ENCODE measurements at places on chromosomes 12 and 14.

- DNase-seq, result no peak
These were observed 27.9 kb downstream of the CCNK start for GRCh38 chr14:99508896-99509629.

DNA sequence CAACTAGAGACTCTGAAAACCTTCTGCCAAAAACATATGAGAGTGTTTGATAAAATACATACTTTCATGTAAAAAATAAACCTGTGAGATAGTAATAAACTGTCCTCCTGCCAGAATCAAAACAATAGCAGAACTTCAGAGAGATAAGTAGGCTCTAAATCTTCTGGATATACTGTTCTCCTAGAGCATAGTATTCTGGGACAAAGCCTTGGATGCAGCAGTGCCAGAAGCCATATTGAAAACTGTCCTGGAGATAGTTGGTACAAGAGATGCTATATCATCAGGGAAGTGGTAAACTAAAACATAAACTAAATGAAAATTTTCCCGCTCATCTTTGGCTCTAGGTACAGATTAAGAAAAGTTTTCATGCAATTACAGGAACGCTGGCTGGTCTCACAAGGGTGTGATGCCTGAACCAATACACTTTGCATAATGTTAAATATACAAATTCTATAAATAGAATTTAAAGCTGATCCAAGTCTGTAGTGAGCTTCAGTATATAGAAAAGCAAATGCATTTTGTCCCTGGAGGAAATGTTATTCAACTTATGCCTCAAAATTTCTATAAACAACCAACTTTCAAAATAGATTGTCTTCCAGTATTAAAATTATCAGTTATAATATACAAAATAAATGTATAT, 355.6 kb downstream of the ADAMTS20 start:
- DNase-seq, result no peak

- no peak for DNase-seq
These were observed 151.8 kb upstream of the HMGA2 start for GRCh38 chr12:65672441-65672840.

DNA sequence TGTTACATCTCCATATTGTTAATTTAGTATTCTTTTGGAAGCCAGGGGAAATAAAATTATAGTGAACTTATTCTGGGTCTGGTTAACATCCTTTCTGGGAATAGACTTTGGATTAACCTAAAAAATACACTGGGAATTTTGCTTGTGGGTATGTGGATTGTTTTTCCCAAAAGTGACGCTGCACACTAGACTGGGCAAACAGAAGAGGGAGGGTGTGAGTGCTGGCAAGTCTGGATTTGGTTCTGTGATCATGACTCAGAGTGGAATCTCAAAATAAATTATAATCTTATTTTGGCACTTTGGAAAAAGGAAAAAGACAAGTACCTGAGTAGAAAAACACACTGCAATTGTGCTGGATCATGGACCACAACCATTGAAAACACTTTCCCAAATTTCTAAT, 15.2 kb upstream of the LUM start:
- DNase-seq, result no peak

GRCh38 chr12:55925870-55926737, 1.6 kb downstream of the PYM1 start:
- no peak for DNase-seq

- DNase-seq, result no peak
These were observed 47.5 kb upstream of the RIN3 start for GRCh38 chr14:92466059-92466458.

DNA sequence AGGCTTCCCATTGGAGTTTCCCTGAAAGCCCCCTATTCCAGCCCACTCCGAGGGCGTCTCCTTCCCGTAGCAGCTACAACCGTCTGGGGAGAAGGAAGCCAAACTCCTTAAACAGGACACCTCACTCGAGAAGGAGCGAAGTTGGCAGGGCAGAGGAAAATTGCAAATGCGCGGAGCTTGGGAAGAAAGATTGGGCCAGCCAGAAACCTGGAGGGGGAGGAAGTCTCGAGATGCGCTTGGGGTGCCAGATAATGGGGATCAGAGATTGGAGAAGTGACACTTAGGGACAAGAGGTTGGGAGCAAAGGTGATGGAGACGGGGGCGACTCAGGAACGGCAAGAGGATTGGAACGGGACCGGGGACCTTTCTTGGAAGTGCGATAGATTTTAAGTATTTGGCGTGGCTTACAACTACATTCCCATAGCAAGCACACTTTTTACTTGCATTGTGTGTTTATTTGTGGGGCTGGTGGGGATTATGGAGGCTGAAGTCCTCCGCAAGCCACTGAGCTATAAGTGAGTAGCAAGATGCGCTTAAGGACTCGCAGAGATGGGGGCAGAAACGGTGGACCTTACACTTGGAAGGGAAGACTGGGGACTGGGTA, 926 bp downstream of the HRK start:
- DNase-seq, result no peak

DNA sequence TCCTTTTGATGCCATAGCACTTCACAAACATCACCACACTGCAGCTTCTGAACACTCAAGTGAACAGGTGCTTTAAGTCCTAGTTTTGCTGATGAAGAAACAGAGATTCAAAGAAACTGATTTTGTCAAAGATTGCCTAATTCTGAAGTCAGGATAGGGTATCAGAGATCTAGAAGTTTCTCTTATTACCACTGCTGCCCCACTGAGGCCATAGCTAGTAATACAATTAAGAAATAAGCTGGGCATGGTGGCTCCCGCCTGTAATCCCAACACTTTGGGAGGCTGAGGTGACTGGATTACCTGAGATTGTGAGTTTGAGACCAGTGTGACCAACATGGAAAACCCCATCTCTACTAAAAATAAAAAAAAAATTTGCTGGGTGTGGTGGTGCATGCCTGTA, 458.3 kb upstream of the SEL1L start:
- DNase-seq, result no peak

DNA sequence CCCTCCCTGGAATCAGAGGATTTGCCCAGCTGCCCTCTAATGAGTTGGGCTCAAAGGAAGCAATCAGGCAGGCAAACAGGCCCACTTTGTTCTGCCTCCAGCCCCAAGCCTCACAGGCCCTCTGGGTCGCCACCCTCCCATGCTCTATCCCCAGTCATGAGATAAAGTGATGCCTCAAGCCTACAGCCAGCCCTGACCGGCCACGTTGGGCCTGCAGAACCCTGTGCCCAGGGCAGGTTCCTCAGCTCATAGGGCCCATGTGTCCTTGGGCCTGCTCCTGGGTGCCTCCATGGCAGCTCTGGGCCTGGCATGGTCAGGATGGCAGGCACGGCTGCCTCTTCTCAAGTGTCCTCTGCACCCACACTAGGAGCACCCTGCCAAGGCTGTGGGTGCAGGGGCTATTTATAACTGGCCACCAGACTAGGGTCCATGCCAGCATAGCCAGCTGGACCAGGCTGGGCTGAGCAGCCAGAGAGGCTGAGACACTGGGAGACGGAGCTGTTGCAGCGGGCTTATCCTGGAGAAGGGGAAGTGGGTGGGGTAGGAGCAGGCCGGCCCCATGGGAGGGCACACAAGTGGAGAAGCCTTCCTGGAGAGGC, 20.2 kb downstream of the HDAC7 start:
- DNase-seq, result no peak

GRCh38 chr12:4954621-4955354, 45.1 kb downstream of the KCNA1 start:
- DNase-seq, result no peak

- no peak for DNase-seq
These were observed 53.3 kb upstream of the STK38L start for GRCh38 chr12:27190761-27191160.

DNA sequence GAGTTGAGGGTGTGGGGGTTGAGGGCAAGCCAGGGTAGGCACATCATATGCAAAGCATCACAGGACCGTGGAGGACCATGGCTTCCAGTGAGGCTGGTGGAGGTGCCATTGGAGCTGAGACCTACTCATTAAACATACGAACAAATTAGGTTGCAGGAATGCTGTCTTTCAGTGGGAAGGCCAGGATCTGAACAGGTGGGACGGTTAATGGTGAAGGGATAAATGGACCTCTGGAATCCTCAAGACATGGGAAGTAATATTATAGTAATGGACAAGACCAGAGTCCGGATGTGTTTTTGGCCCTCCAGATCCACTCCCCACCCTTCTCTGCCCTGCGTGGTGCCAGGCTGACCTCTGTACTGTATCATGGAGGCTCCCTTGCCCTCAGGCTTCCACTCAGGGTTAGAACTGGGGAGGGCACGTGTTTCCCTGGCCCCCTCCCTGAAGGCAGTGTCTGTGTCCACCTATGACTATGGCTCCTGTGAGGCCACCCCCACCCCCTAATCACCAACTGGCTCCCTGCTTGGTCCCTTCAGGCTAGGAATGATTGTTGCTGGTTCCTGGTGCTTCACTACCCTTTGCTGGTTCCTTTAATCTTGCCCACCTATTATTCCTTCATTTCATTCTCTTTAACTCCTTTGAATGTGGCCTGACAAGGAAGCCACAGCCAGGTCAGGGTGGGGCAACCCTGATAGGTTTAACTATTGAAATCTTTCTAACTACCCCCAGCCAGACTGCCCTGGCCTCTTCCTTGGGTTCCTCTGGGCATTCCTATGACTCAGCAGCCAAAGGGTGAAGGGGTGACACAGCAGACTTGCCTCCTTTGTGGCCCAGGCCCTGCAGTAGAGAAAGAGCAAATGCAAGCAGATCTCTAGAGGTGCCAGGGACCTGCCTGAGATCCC, 10.7 kb downstream of the DHRS2 start:
- DNase-seq, result no peak

DNA sequence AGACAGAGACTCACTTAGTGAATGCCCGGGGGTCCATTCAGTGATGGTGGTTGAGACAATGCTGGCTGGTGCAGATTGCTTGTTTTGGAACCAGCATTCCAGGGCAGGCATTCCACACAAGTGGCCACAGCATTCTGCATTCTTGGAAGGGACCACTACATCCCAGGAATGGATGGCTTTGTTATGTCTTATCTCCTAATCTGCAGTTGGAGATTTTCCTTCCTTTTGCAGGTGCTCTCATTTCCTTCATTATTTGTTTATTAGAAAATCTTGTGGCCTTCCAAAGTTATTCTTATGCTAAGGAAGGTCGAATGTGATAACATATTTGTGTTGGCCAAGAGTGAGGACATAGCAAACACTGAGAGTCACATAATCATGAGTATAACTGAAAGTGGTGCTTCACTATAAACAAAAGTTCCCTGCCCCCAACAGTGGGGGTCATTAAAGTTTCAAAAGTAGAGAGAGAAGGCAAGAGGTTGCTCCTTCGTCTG, 66.0 kb downstream of the BMP4 start:
- no peak for DNase-seq

GRCh38 chr14:83491091-83491490, 1957.4 kb upstream of the SEL1L start:
- DNase-seq, result no peak

DNA sequence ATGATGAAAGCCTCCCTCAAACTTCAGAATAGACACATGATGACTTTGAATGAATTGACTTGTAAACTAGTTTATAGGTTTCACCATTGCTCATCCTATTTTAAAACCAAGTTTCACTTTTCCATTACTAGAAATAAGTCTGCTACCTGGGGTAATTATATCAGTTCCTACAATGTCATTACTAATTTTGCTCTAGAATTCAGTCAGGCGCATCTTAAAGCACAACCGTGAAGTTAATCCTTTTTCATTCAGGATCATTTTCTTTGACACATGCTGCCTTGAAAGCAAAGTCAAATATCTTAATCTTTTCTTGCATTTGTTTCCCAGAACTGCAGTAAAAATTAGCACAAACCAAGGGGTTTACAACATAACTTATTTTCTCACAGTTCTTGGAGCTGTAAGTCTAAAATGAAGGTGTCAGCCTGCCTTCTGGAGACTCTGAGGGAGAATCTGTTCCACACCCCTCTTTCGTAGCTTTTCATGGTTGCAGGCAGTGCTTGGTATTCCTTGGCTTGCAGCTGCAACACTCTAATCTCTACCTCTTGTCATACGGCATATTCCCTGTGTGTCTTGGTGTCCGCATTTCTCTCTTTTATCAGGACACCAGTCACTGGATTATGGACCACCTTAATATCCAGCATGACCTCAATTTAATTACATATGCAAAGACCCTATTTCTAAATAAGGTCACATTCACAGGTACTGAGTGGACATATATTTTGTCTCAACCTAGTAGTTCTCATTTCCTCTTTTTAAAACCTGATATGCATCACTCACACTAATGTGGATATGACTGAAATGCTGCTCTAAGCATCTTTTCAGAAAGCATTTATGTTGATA, 114.3 kb upstream of the PDZRN4 start:
- no peak for DNase-seq

- no peak for DNase-seq
These were observed 13.0 kb downstream of the TMEM52B start for GRCh38 chr12:10191865-10192264.

- no peak for DNase-seq
These were observed 254.6 kb downstream of the FBXL14 start for GRCh38 chr12:1339618-1340319.
